ENCODE measurements at places on chromosomes 3 and 15.

- DNase-seq, result no peak
These were observed 174.4 kb upstream of the LPP start for GRCh38 chr3:187979564-187979963.

DNA sequence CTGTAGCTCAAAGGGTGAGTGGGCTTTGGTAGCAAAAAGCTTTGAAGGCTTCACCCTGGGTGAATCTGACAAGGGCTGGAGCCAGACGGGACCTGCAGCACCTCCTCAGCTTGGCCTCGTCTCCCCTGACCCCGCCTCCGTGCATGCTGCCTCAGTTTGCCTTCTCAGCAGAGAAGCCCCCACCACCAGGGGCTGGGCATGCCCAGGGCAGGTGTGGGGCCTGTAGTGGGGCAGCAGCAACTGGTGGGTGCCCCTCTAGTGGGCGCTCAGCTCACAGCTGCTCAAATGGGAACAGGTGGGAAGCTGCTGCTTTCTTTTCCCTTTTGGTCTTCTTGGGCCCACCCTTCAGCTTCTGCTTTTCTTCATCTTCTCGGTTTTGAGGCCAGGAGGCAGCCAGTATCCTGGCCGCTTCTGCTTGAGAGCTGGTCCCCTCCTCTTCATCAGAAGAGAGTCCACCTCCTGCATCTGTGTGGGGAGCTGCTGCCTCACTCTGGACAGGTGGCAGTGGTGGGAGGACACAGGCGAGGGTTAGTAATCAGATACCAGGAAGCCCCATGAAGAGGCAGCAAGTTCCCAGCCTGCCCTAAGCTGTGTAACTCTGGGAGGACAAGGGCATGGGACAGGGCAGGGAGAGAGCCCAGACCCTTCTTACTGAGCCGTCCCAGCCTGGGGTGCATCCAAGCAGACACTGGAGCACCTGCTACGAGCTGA, 21.0 kb downstream of the TMEM43 start:
- DNase-seq, result no peak

DNA sequence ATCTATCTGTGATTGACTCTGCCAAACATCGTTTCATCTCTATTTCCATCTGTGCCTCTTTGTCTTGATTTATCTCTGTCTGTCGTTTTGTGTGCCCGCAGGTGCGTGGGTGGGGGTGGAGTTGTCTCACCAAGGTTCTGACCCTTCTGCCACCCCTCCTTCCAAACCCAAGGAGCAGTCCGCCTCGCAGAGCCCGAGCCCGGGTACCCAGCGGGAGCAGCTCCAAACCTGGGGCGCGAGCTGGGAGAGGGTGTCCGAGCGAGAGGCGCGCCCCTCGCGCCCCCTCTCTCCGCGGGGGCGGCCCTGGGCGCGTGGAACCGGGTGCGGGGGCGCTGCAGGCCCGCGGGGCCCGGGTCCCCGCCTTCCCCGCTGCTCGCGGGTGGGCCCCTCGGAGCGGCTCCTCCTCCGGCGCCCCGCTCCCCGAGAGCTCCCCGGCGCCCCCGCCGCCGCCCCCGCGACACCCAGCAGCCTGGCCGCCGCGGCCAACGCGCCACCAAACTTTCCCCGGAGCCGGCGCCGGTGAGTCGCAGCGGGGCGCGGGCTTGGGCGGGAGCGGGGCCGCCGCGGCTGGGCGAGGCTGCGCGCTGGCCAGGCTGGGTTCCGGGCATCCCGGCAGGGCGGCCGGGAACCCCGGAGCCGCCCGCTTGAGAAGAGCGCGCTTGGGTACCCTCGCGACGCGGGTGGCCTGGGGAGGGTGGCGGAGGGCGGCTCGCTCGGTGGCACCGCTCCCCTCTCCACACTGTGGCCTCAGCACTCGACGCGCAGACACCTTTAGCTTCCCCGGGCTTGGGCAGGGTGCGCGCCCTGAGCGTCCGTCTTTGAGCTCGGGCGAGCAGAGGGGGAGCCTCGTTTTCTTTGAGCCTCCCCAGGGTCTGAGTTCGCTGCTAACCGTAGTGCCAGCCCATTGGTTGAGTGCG, at the start of gene HRH1:
TSS of gene HRH1 (plus strand) at position 458 of the 917 bp plus-strand sequence. CDS start 104,545 bp downstream, outside the sequence.
- no peak for DNase-seq

- no peak for DNase-seq
These were observed 45.8 kb downstream of the CHP1 start for GRCh38 chr15:41276831-41277230.

GRCh38 chr3:39139442-39139841, 13.9 kb downstream of the CSRNP1 start:
- no peak for DNase-seq

- DNase-seq, result no peak
These were observed 250.4 kb downstream of the NTRK3 start for GRCh38 chr15:88006146-88006545.

DNA sequence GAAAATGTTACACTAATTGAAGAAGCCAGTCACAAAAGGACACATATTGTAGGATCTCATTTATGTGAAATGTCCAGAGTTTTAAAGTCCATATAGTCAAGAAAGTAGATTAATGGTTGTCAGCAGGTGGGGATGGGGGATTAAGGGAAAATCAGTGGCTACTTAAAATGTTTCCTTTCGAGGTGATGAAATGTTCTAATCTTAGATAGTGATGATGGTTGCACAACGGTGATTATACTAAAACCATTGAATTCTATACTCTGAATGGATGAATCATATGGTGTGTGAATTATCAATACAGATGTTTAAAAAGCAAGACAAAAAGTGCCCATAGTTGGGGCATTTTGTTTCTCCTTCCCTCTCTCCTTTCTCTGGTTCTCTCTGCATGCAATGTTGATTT, 164.6 kb downstream of the ATG7 start:
- no peak for DNase-seq
